ENCODE measurements at places on chromosomes 6 and 20.

DNA sequence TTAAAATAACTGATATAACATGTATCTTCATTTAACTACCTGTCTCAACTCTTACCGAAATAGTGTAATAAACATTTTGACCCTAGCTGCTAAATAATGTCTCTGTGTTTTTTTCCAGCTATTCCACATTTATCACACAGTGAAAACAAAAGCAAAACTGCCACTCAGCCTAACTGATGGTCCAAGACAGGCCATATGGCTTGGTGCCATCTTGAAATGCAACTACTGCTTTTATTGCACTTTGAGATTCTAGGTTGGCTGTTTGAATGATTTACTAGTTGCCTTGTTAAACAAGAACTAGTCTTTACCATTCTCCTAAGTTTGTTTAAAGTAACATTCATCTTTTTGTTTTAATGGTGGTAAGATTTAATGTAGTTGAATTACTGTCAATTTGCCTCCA lies 739.8 kb downstream of the TFAP2A start:
- DNase-seq: no peak

DNA sequence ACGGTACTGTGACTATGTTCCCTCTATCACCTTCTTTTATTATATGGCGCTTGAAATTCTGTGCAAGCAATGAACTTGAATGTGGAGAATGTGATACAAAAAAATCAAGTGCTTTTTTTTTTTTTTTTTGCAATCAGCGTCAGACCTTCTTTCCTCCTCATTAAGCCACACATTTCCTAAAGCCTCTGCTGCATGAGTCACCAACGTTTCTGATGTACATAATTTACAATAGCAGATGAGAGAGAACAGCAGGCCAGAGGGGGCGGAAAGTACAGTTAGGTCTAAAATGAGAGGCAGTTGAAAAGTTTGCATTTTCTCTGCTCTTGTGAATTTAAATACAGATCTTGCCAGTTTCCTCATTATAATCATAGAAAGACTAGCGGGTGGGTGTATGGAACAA lies 114.6 kb upstream of the RIPOR2 start:
- DNase-seq: no peak

GRCh38 chr6:154095571-154095970 lies 56.5 kb downstream of the OPRM1 start:
- no peak for DNase-seq

- no peak for DNase-seq
Observed at GRCh38 chr6:109739686-109740085, 48.6 kb downstream of the FIG4 start.

- DNase-seq: no peak
Observed at GRCh38 chr6:100171533-100172321, 177.7 kb upstream of the MCHR2 start.

DNA sequence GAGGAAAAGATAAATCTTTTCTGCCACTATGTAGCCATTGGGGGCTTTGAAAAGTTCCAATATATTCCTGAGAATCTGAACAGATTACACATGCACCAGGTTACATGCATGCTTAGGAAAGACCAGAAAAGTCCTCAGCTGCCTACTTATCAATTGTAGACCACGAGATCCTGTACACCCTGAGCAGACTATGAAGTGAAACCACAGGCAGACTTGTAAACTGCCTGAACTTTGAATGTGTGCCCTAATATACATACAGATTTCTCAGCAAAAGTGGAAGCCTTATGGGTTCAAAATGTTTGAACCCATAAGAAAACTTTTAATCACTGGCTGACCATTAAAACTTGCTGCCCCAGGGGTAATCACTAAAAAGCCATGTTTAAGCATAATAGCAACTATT lies 273.5 kb upstream of the RUNX2 start:
- DNase-seq: no peak

DNA sequence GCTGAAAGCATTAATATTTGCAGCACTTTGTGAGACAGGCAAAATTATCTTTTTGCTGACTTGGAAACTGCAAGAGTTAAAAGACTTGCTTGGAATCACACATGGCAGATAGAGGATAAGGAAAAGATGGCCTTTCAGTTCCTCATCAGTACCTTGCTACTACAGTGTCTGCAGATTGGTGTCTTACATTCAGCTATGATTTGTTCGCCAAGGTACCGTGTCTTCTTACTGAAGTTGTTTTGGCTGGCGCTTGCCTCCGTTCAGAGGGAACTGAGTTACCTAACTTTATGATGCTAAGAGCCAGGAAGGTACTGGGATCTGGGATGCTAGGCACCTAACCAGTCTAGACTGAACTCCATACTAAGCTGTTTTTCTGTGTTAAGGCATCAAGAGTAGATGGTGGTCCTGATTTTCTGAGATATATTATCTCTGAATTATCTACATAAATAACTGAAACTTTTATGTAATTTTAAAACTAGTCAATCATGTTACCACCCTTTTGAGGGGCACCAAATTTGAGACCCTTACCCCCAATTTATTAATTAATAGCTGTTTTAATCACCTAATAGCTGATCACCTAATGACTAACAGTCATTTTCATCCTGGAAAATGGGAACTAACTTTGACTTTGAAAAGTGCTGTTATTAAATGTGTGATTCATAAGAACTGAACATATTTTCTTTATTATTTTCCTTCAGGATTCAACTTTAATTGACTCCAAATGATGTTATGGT lies 2.5 kb downstream of the WTAP start:
- DNase-seq: no peak

- DNase-seq: no peak
Observed at GRCh38 chr6:9540534-9541126, 874.2 kb downstream of the TFAP2A start.

GRCh38 chr20:23407781-23408464 lies 13.4 kb downstream of the NAPB start:
- DNase-seq: peak; percentile 46

GRCh38 chr6:5325173-5325572 lies 63.9 kb downstream of the FARS2 start:
- DNase-seq: no peak

- peak; percentile 4 for DNase-seq
Observed at GRCh38 chr6:170080828-170081371, 210.0 kb downstream of the DLL1 start.

DNA sequence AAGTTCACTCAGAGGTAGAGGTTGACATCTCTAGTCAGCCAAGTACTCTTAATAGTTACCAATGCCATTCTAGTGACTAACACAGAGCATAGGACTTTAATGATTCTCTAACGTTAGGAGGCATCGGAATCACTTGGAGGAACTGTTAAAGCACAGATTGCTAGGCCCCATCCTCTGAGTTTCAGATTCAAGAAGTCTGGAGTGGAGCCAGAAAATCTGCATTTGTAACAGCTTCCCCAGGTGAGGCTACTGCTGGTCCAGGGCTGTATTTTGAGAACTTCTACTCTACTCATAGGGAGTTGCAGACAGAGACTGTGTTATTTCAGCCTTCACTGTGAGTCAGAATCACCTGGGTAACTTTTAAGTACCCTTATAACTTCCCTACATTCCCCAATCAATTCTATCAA lies 5.7 kb downstream of the LMBRD1 start:
- DNase-seq: no peak

DNA sequence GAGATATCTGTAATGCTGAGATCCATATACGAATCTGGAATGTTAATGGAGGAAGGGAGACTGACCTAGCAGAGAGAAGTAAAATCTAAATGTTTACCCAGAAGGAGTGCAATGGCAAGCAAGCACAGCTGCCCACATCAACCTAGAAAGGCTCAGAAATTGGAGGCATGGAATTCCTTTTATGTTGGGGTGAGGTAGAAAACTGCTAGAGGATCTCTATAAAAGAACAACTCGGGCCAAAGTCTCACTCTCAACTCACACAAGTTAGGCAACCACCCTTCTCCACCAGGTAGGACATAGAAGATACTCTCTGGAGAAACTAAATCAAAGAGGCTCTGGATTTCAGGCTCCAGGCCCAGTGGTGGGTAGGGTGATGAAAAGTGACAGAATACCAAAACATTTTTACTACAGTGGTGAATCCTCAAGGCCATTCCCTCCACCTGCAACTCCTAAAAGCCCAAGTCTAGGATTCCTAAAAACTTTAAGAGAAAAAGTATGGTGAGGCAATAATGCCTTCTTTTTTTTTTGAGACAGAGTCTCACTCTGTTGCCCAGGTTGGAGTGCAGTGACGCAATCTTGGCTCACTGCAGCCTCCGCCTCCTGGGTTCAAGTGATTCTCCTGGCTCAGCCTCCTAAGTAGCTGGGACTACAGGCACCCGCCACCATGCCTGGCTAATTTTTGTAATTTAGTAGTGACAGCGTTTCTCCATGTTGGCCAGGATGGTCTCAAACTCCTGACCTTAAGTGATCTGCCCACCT lies 9.5 kb upstream of the ADGRG6 start:
- no peak for DNase-seq

DNA sequence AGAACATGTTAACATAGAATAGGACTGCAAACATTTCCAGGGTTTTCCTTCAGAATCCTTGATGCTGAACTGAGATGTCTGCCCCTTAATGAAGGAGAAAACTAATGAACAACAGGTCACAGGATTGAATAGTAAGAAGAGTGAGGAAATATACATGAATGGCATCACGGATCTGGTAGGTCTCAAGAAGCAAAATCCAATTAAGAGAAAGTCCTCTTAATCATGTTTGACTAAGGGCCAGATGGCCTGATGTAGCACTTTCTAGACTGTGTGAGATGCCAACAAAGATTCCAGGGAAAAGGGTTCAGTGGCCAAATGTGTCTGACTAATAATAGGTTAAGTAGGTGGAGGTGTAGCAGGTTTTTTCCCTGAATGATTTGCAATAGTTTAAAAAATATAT lies 13.7 kb upstream of the SHPRH start:
- DNase-seq: no peak

DNA sequence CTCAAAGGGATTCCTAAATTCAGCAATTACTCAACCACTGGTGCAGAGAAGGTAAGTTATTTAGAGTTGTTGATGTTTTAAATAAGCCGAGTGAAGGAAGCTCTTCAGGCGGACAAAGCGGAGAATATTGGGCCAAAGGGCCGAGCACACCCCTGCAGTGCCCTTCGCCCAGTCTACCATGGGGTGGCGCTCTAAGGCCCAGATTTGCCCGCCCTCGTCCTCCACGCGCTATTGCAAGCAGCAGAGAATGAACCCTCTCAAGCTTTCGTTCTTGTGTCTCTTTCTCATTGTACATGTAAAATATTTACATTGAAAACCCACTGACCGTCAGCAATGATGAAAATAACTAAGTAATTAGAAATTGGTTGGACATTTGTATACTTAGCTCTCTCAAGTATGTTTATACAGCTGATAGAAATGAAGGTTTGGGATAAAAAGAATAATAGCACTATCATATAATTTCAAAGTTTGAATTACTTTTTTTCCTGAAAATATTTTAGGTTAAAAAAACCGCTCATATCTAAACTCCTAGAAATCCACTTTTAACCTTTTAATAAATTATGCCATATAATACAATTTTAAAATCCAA lies 195.0 kb upstream of the CEP162 start:
- DNase-seq: no peak

GRCh38 chr6:11381801-11382513 lies 149.5 kb upstream of the NEDD9 start:
- peak; percentile 68 for DNase-seq

DNA sequence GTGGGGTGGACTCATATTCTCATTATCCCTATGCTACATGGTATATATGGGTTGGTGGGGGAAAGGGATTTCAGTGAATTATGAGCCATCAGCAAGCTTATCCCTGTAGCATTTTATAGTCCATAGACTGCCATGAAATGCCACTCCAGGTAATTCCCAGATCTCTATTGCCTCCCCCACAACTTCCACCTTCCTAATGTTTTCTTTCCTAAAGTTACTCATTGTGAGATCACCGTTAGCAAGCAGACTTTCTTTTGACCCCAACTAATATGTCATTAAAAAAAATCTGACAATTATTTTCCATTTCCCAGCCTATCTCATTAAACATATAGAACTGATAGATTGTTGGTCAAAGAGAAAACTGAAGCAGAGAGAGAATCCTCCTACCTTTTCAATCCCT lies 40.7 kb upstream of the TBX18 start:
- DNase-seq: no peak

GRCh38 chr6:155116571-155116910 lies 121.4 kb downstream of the TIAM2 start:
- no peak for DNase-seq

DNA sequence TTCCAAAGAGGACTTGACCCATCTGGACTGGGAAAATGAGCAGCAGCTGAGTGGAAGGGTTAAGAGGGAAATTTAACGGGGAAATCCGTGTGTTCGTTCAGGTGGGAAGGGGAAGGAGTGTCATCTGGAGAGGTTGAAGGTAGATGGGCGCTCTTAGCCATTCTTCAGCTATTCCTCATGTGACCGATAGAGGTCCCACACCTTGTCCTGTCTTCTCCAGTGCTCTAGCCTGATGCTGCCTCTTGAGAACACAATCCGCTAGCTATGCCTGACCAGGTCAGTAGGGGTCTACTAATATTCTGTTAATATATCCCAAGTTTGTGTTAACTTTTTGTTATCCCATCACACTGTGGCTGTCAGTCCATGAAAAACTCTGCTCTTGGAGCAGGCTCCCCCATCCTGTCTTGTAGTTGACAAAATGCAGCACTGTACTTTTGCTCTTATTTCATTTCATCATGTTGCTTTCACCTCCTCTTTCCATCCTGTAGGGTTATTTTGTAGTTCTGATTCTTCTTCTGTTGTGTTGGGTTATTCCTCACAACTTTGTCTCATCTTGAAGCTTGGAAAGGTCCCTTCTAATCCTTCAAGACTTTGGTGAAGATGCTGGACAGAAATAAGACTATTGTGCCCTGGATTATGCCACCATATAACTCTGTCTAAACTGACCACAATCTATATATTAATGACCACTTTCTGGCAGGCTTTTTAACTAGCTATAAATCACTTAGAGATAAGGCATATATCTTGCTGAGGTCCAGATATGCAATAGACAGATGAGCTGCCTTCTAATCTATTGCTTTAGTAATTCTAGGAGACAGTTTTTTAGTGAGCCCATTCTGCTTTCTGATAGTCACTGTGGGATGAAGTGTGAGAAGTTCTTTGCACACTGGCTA lies 123.4 kb upstream of the SUPT3H start:
- DNase-seq: no peak

- no peak for DNase-seq
Observed at GRCh38 chr6:81988446-81988845, 236.0 kb upstream of the TENT5A start.

GRCh38 chr6:26392932-26393636 lies 9.0 kb upstream of the BTN3A1 start:
- no peak for DNase-seq

DNA sequence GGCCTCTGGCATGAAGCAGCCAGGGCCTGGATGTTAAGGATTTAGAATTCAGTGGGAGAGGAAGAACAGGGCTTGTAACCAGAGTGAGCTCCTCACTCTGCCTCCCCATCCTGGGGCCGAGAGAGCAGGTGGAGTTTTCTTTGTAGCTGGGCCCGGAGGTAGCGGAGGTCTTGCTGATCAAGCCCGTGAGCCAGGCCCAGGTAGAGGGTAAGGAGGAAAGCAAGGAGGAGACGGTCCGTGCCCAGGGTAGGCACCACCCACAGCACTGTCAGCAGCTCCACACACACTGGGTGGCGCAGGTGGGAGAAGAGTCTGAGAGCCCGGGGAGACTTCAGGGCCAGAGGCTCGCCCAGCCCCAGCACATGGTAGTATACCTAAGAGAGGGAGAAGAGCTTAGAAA lies 2.1 kb upstream of the PPP1R18 start:
- DNase-seq: no peak

Measured in memory B cell (primary cell).